Bronchial smooth muscle cell (primary cell): ENCODE measurements at places on chromosomes 6 and 20. TPM values are rescaled to one million over a fixed set of nuclear protein-coding genes. Genes with fewer than 3 reads are reported as not detected.

Gene CNR1
- total RNA-seq, result under 0.01 TPM in 1 of 2 replicates, not detected in the other

Gene EDN1
- total RNA-seq, result under 0.01 and 0.16 TPM in 2 replicates

Gene MATN4
- total RNA-seq, result 0.17 TPM in 1 of 2 replicates, not detected in the other

Gene PRPH2
- total RNA-seq, result 4.9 and 5.2 TPM in 2 replicates

Gene LY6G6F
- not detected in 2 replicates for total RNA-seq

Gene FOXQ1
- total RNA-seq, result 1.3 and 2.2 TPM in 2 replicates

Gene CLPSL1
- not detected in 2 replicates for total RNA-seq

Gene SLCO4A1
- 0.09 and 0.32 TPM in 2 replicates for total RNA-seq

Gene BRD2
- 43.8 and 55.0 TPM in 2 replicates for total RNA-seq

Gene DZANK1
- total RNA-seq, result 0.47 and 0.60 TPM in 2 replicates

Gene CLVS2
- under 0.01 TPM in 1 of 2 replicates, not detected in the other for total RNA-seq

Gene SIRPB2
- not detected in 2 replicates for total RNA-seq

Gene MDFI
- 0.26 TPM in 1 of 2 replicates, not detected in the other for total RNA-seq

Gene SLC4A11
- total RNA-seq, result 0.94 and 1.7 TPM in 2 replicates

Gene FAM83B
- 0.16 TPM in 1 of 2 replicates, not detected in the other for total RNA-seq

Gene SIRPB1
- total RNA-seq, result 0.17 and 0.79 TPM in 2 replicates

Gene AHCY
- 80.7 and 97.1 TPM in 2 replicates for total RNA-seq

Gene NMBR
- total RNA-seq, result 0.26 TPM in 1 of 2 replicates, not detected in the other

Gene PAX1
- not detected in 2 replicates for total RNA-seq

Gene PROKR2
- total RNA-seq, result not detected in 2 replicates

Gene MTFR2
- 0.16 and 1.0 TPM in 2 replicates for total RNA-seq

Gene PHF1
- 21.1 and 21.9 TPM in 2 replicates for total RNA-seq

Gene COL9A1
- total RNA-seq, result not detected in 2 replicates

Gene OOEP
- not detected in 2 replicates for total RNA-seq

Gene CCN5
- 3.0 and 8.8 TPM in 2 replicates for total RNA-seq

Gene BTBD3
- total RNA-seq, result 13.4 and 21.6 TPM in 2 replicates

Gene MYBL2
- total RNA-seq, result 0.09 and 0.47 TPM in 2 replicates

Gene OLIG3
- not detected in 2 replicates for total RNA-seq

Gene DCBLD1
- 13.9 and 17.7 TPM in 2 replicates for total RNA-seq

Gene SIRPD
- not detected in 2 replicates for total RNA-seq

Gene PBOV1
- total RNA-seq, result not detected in 2 replicates

Gene TRIM38
- total RNA-seq, result 9.9 and 10.1 TPM in 2 replicates

Gene CDH26
- total RNA-seq, result 0.16 and 0.34 TPM in 2 replicates

Gene GSTA3
- 0.17 TPM in 1 of 2 replicates, not detected in the other for total RNA-seq

Gene ADIG
- total RNA-seq, result not detected in 2 replicates

Gene PPT2
- 18.6 and 39.7 TPM in 2 replicates for total RNA-seq

Gene RAB23
- total RNA-seq, result 24.7 and 31.6 TPM in 2 replicates

Gene PTPRK
- total RNA-seq, result 51.5 and 79.5 TPM in 2 replicates

Gene C20orf141
- total RNA-seq, result 0.32 TPM in 1 of 2 replicates, not detected in the other
